ENCODE measurements at places on chromosomes 11 and 22.

DNA sequence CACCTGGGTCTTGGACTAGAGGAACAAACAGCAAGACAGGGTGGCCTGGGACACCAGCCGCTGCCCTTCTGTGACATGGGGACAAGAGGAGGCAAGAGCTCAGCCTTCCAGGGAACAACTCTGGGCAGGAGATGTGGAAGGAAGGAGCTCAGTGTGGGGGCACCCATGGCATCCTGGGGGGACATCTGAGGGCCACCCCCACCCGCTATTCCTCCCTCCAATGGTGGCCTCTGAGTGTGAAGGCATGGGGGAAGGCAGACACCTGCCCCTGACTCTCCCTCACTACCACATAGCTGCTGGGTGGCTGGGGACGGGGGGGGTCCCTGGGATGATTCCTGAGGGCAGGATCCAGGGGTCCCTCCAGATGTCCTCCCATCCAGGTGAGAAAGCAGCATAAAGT lies 4.5 kb downstream of the APOBEC3B start:
- no peak for DNase-seq

DNA sequence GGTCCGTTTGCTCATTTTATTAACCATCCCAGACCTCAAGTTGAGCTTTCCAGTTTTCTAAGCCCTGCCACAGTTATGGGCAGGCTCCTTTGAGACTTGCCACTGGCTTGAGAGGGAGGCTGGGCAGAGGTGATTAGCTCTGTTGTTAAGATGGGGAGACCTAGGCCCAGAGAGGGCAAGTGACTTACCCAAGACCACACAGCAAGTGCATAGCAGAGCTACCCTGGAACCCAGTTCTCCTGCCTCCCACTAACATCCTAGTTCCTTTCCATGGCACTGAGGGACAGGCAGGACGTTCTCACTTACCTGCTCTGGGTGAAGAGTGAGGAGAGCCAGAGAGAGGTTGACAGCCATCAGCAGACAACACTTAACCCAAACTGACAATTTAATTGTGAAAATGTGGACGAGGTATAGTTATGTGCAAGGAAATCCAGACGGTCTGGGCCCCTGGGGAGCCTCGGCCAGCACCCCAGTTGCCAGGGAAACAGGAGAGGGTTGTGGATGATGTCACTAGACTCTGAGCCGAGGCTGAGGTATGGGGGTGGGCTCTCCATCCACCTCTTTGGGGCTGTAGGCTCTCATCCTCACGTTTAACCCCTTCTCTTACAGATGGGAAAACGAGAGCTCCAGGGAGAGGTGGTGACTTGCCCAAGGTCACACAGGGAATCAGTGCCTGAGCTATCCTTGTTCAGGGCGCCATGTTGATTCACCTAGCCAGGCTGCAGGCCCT lies 12.3 kb upstream of the WNT11 start:
- DNase-seq = no peak

DNA sequence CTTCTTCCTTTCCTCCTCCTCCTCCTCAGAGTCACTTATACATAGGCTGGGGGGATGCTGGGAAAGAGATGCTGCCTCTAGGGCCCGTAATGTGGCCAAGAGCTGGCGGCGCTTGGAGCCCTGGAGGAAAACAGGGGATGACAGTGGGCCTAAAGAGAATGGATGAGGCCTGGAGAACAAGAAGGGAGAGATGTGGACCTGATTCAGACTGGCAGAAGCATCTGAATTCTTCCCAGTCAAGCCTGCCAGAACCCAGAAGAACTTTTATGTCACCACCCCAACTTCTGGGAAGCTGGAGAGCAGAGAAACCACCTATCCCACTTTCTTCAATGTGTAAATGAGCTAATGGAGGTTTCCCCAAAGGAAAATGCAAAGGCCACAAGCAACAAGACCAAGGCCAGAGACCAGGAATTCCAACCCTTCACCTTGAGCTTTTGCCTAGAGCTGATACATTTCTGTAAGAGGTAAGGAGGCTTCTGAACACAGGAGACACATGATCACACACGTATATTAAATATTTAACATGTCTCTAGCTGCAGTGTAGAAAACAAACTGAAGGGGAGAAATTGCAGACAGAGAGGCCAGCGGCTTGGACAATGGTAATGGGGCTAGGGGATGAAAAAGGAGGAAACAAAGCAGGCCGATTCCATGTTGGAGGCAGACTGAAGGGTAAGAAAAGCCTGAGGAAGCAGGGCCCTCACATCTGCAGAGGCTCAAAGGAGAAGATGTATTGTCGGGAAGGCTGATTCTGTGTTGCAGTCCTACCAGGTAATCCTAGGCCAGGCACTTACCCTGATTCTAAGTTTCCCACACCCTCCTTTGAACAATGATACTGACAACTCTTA lies 1.1 kb downstream of the RRP8 start:
- DNase-seq = no peak

DNA sequence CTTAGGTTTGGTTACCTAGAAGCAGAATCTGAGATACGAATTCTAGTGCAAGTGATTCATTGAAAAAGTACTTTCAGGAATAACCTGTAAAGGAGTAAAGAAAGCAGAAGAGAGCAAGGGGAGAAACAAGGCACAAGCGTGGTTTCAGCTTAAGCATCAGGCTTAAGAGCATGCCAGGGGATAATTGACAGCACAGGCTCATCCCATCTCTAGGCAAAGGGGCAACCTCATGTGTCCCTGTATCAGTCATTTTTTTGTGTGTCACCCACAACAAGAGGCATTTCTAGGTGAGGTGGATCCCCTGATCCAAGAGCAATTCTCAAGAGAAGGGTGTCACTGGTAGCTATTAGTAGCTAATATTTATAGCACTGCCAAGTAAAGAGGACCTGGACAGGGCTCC lies 8.0 kb downstream of the PATE2 start:
- DNase-seq = no peak

DNA sequence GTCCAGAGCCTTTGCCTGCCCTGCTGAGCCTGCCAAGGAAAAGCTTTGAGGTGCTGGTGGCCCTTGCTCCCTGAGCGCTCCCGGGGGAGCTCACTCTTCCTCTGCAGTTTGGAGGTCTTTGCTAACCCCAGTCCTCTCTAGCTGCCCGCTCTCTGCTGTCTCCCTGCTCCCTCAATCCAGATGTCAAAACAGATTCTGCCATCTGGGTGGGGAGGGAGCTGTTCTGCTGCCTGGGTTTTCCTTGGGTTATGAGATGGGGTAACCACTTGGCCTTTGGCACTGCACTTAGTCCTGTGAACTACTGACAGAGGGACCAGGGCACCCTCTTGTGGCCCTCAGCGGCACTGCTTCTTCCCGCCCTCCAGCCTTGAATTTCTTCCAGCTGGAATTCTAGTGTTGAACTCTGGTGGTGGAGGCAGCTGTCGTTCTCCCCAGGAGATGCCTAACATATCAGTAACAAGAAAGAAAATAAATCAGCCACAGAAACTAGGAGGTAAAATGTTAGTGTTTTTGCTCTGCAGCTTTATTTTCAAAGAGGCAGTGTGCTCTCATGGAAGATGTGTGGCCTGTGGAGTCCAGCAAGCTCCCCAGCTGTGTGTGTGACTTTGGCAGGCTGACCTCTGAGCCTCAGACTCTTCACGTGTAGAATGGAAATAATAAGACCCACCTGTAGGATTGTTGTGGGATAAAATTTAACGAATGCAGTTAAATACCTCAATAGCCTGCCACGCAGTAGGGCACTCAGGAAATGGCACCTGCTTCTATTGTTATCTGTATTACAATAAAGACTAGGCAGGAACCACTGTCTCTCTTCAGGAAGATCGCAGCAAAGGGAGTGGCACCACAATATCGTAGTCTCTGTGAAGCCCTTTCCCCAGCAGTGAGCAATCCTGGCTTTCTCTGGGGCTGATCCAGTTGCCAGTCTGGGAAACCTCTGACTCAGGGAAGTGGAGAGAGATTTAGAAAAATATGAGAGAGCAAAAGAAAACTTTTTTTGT lies 23.4 kb downstream of the ARFGAP2 start:
- DNase-seq = no peak

GRCh38 chr11:70034740-70035365 lies 43.3 kb upstream of the ANO1 start:
- DNase-seq = no peak

DNA sequence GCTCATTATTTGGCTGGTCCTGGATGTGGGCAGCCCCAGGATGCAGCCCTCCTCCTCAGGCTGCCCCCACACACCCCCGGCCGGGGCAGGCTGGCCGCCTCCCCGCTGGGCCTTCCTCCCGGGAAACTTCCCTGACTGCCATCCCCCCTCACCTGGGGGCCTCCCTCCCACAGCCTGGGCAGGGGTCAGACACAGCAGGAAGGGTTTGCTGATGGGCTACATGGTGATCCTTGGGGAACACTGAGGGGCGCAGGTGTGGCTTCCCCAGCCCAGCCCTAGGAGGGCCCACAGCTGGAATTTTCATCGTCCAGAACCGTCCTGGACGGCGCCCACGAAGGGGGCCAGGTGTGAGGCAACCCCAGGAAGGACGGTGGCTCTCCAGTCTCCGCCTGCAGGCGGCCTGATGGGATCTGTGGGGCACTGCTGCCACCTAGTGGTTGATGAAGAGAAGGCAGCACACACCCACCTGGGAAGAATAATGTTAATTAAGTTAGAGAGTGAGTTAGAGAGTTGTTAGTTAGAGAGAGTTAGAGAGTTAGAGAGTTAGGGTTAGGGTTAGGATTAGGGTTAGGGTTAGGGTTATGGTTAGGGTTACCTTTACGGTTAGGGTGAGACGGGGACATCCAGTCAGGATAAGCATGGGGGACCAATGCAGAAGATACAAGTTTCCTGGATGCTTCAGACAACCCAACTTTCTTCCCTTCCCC lies 75.9 kb upstream of the PRR5 start:
- DNase-seq = no peak

DNA sequence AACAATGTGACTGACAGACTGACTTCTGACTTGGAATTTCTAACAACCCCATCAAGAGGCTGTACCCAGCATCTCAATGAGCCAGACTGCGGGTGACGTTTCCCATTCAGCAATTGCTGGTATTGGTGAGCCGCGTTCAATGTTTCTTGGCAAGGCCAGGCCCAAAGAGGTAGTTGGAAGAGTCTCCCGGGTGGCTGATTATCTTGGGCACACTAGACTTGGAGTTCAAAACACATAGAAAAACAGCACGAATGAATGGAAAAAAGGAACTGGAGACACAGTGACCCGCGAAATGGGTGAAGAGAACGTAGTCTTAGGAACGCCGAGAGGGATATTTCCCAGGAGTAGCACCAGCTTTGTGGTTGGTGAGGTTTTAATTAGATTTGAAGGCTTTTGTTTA lies 115.7 kb downstream of the RPS6KA4 start:
- no peak for DNase-seq

DNA sequence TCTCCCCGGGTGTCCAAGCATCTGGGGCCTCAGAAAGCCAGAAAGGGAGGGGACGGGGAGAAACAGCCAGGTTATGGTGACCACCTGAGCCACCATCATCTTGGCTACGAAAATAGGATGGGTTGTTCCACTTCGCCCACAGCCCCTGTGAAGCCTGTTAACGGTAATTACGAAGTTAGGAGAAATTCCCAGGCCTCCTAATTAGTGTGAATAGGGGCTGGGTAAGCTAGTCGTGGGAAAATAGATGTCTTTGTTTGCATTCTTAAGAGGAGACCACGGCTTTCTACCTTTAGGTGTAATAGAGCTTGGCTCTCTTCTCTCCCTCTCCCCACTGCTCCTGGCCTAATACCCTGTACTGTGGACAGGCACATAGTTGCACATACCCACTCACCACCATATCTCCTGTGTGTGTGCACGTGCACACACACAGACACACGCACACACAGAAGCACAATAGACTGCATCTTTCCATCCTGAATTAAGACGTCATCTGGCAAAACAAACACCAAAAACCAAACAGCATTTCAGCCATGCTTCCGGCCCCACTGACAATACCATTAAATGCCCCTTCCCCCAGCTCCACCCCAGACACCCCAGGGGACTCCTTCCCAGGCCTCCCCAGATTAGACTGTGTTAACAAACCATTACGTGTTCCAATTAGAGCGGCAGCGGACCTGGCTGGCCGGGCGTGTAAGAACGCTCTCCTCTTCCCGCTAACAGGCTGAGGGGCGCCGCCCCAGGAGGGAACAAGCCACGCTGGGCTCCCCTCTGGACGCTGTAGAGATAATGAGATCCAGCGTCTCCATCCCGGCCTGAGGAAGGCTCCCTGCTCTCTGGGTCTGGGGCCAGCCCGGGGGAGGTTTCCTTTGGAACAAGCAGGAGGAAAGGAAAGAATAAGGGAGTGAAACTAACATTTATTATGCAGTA lies 72.8 kb downstream of the TP53I11 start:
- no peak for DNase-seq

DNA sequence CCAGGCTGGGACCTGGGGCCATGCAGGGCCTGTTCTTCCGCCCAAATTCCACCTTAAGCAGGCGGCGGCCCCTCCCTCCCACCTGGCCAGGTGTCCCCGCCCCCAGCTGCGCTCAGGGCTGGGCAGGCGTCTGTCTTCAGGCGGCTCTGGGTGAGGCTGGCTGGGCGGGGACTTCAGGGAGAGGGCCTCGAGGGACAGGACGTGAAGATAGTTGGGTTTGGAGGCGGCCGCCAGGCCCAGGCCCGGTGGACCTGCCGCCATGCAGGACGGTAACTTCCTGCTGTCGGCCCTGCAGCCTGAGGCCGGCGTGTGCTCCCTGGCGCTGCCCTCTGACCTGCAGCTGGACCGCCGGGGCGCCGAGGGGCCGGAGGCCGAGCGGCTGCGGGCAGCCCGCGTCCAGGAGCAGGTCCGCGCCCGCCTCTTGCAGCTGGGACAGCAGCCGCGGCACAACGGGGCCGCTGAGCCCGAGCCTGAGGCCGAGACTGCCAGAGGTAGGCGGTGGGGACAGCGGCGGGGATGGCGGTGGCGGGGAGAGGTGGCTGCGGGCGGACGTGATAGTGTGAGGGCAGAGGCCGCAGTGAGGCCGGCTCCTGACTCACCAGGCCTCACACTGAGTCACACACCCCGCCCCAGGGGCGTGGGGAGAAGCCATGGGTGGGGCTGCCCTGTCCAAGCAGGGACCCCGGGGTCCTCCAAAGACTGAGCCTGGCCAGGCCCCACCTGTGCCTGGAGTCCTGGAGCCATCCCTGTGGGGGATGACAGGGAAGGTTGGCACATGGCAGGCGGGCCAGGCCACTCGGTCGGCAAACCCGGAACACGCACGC lies at the start of gene PKP3:
PKP3 (plus strand) TSS at position 176 of the 824 bp plus-strand sequence; CDS start at position 260, 84 bp downstream.
- DNase-seq = no peak

DNA sequence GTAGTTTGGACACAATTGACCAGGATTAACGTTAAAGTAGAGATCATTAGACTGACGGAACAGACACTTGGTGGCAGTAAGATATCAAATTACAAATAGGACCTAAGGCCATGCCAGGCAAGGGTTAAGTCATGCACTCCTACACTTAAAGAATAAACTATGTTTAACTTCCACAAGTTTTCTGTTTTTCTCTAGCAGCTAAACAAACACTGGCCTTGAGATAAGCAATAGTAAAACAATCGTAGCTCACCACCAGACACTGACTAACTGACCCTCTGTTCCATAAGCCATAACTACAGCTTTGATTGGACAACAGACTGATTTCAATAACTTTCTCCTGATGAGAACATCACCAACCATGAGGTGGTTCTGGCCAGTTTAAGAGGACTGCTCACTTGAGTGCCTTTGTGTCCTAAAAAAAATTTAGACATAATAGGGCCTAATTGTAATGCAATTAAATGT lies 2.0 kb upstream of the CEP126 start:
- DNase-seq = no peak

DNA sequence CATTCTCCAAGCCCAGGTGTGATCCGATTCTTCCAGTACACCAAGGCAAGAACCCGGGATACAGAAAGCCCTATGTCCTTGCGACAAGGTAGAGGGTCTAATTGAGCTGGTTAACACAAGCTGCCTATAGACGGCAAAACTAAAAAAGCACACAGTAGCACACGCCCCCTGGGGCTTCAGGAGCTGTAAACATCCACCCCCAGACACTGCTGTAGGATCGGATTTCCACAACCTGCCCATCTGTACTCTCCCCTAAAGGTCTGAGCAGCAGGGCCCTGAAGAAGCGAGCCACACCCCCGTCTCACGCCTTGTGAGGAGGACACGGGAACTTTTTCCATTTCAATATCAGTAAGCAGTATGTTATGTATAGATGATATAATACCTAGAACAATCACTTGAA lies 624.7 kb downstream of the BUD13 start:
- DNase-seq = no peak
